ENCODE measurements at places on chromosomes 12 and 14. TPM values are rescaled to one million over a fixed set of nuclear protein-coding genes. Genes with fewer than 3 reads are reported as not detected.

DNA sequence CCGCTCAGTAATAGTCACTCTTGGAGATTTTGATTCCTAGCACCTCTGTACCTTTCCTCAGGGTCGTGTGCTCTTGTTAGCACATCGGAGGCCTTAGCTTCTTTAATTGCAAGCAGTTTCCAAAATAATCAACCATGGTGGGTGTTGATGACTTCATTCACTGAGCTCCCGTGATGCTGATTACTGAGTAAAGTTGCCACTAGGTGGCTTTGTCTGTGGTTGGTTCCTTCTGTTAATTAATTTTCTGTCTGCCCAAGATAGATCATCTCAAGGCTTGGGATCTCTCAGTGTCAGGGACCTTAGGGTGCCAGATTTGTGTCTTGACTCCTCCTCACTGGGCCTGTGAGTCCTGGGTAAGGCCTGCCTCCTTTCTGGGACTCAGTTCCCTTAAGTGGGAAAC, 54.3 kb downstream of the PTPN11 start:
- H3K4me1 ChIP-seq, result peaks cover 5% of the 10 kb centered on the region
- no peak overlapping the region for H3K27ac ChIP-seq
- peaks cover 22% of the 10 kb centered on the region for H3K36me3 ChIP-seq
- H3K4me3 ChIP-seq, result no peak overlapping the region

- DNase-seq, result no peak
- peaks cover 9% of the 10 kb centered on the region for H3K36me3 ChIP-seq
- no peaks in the 10 kb centered on the region for H3K27me3 ChIP-seq
- H3K27ac ChIP-seq, result peak overlapping the region; percentile 2
- H3K4me3 ChIP-seq, result no peak overlapping the region
Measured at GRCh38 chr12:85823436-85824180, 12.6 kb downstream of the RASSF9 start.

DNA sequence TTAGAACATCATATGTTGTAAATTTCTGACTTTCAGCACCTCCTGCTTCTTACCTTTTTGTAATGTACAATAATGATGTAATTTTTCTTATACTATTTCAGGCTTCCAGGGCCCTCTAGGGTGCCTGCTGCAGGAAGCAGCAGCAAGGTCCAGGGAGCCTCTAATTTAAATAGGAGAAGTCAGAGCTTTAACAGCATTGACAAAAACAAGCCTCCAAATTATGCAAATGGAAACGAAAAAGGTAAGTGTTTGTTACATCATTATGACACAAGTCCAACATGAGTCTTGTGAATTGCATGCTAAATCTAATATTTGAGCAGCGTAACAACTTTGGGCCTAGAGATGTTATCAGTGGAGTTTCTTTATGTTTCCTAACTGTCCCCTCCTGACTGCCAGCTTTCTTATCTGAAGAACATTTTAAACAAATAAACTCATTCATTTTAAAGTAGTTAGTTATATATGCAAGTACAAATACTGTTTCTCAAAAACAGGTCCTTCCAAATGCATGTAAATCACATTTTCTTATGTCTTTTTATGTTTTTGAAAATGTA, 167.6 kb downstream of the NAV3 start:
- H3K27ac ChIP-seq, result no peak overlapping the region
- no peaks in the 10 kb centered on the region for H3K36me3 ChIP-seq
- no peak for DNase-seq
- H3K4me3 ChIP-seq, result no peak overlapping the region

DNA sequence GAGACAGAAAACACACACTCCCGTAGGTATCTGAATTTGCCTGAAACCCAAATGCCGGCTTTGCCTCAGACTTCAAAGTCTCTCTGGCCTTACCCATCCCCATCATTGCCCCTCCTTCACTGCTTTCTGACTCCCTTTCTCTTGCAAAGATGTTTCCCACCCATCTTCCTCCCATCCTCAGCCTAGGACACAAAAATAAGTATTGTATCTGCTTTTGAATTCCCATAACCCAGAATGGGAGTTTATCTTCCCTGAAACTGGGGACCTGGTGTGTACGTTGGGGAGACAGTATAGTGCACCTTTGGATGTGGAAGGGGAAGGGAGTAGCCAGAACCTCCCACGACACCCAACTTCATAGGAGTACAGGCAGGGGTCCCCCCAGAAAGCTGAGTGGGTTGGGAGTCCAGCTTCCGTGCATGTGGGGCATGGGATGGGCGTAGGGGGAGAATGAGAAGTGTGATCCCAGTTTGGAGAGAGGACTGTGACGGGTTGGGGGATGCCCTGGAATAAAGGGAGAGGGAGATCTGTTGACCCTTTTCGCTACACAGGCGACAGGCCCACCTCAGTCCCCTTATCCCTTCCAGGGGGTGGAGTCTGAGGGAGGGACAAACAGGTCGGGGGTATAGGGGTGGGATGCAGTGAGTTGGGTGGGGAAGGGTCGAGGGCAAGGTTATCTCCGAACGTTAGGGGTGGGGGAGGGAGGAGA, 488 bp upstream of the KIF5A start:
- DNase-seq, result no peak
- H3K4me3 ChIP-seq, result peak overlapping the region; percentile 71
- H3K27ac ChIP-seq, result no peak overlapping the region
- peaks cover 22% of the 10 kb centered on the region for H3K4me1 ChIP-seq
- H3K27me3 ChIP-seq, result peaks cover 68% of the 10 kb centered on the region

GRCh38 chr12:4353785-4354208, 25.7 kb downstream of the FGF23 start:
- H3K27ac ChIP-seq, result no peak overlapping the region
- H3K27me3 ChIP-seq, result no peaks in the 10 kb centered on the region
- H3K36me3 ChIP-seq, result peaks cover 31% of the 10 kb centered on the region
- no peak overlapping the region for H3K4me3 ChIP-seq

DNA sequence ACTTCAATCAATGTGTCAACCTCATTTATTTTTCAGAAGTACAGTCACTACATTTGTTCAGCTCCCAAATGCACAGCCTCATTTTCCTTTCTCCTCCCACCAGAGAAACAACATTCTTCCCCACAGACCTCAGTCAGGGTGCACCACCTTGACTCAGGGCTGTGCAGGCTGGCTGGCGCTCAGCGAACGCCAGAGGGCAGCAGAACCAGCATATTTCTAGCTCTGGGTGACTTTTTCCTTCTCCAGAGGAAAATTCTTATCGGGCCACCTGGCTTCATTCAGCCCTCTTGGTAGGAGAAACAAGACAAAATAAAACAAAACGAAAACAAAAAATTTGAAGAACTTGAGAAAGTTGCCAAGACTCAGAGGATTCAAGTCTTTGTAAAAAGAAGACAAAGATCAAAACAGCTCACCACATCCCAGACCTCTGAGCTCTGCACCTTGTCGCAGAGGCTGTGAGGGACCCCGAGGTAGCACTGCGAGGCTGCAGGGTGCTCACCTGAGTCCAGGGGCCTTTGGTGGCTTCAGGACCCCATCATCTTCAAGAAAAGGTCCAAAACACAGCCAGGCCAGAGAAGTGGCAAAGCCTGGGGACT, 33.7 kb downstream of the PAH start:
- no peak overlapping the region for H3K4me3 ChIP-seq
- peaks cover 10% of the 10 kb centered on the region for H3K4me1 ChIP-seq
- H3K27ac ChIP-seq, result peak overlapping the region; percentile 27
- DNase-seq, result peak; percentile 75
- no peaks in the 10 kb centered on the region for H3K36me3 ChIP-seq
- peaks cover 30% of the 10 kb centered on the region for H3K27me3 ChIP-seq

DNA sequence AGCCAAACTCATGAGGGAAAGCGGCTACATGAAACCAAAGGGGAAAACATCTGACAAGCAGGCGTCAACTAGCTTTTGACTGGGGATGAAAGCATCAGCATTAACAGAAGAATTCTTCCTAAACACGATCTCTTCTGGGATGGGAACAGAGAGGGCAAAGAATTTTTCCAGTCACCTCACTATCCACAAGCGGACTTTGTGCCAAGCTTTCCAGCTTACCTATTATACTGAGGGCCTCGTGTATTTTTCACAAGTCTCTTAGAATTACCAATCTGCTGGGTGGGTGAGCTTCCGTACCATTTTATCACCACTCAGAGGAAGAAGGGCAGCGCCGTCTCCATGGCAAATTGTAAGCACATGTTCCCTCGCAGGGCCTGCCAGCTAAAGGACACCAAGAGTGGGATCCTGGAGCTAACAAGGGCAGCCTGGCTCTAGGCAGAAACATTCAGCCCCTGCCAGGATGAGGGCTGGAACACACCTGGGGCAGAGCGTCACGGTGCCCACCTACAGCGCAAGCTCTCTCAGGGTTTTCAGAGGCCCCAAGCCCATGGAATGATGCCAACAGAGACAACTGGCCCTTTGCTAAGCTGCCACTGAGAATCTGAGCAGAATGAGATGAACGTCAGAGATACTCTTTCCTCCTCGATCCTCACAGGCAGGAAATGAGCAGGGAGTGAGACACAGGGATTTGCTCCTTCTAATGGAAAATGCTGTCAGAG, 74.6 kb downstream of the CHGA start:
- no peak overlapping the region for H3K4me3 ChIP-seq
- no peak for DNase-seq
- no peaks in the 10 kb centered on the region for H3K36me3 ChIP-seq
- no peak overlapping the region for H3K27ac ChIP-seq
- peaks cover 6% of the 10 kb centered on the region for H3K4me1 ChIP-seq
- H3K27me3 ChIP-seq, result no peaks in the 10 kb centered on the region

DNA sequence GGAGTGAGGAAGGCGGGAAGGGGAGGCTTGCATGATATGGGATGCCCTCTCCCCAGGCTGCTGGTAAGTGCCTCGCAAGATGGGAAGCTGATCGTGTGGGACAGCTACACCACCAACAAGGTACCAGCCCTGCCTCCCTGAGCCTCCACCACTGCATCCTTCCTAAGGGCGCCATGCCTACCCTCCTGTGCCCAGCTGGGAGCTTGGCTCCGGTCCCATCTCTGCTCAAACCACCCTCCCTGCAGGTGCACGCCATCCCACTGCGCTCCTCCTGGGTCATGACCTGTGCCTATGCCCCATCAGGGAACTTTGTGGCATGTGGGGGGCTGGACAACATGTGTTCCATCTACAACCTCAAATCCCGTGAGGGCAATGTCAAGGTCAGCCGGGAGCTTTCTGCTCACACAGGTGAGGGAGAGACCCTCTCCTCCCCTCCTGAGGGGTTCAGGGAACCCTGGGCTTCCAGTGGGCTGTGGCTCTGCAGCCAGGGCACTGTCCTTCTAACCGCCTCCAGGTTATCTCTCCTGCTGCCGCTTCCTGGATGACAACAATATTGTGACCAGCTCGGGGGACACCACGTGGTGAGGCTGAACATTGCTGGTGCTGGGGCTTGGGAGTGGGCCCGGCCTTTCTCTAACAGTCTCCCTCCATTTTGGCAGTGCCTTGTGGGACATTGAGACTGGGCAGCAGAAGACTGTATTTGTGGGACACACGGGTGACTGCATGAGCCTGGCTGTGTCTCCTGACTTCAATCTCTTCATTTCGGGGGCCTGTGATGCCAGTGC, 2.6 kb downstream of the GNB3 start:
- H3K27ac ChIP-seq, result no peak overlapping the region
- H3K27me3 ChIP-seq, result no peaks in the 10 kb centered on the region
- no peaks in the 10 kb centered on the region for H3K4me1 ChIP-seq
- H3K36me3 ChIP-seq, result peaks cover 30% of the 10 kb centered on the region
- no peak for DNase-seq

GRCh38 chr12:106493531-106493930, 89.3 kb upstream of the RFX4 start:
- H3K36me3 ChIP-seq, result peaks cover 11% of the 10 kb centered on the region
- DNase-seq, result no peak
- H3K27me3 ChIP-seq, result no peaks in the 10 kb centered on the region
- H3K4me1 ChIP-seq, result peaks cover 11% of the 10 kb centered on the region
- H3K4me3 ChIP-seq, result peak overlapping the region; percentile 10
- no peak overlapping the region for H3K27ac ChIP-seq

- DNase-seq, result no peak
- peaks cover 7% of the 10 kb centered on the region for H3K4me1 ChIP-seq
Measured at GRCh38 chr14:89658977-89659670, 242.1 kb upstream of the FOXN3 start.

- H3K4me1 ChIP-seq, result peaks cover 12% of the 10 kb centered on the region
- no peak overlapping the region for H3K27ac ChIP-seq
- no peak for DNase-seq
- H3K27me3 ChIP-seq, result no peaks in the 10 kb centered on the region
Measured at GRCh38 chr12:53603196-53603595, 23.0 kb downstream of the ATF7 start.

DNA sequence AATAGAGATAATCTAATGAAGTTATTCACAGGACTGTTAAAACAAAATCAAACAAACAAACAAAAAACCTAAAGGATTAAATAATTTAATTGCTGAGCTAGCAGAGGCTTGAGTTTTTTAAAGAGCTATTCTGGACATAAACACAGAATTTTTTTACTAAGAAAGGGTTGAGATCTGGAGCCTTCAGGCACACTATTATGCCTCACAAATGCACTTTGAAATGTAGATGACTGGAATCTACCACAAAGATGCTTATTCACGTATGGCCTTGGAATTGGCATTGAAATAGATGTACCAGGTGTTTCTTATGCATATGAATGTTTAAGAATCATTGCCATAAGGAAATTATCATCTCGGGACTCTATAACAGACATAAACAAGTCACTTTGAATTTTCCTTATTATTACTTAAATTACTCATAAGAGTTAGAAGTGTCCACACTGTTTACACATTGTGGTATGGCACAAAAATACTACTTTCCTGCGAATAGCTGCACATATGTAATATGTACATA, 21.6 kb downstream of the PUS7L start:
- H3K36me3 ChIP-seq, result peaks cover 4% of the 10 kb centered on the region
- H3K27ac ChIP-seq, result no peak overlapping the region
- no peak for DNase-seq

DNA sequence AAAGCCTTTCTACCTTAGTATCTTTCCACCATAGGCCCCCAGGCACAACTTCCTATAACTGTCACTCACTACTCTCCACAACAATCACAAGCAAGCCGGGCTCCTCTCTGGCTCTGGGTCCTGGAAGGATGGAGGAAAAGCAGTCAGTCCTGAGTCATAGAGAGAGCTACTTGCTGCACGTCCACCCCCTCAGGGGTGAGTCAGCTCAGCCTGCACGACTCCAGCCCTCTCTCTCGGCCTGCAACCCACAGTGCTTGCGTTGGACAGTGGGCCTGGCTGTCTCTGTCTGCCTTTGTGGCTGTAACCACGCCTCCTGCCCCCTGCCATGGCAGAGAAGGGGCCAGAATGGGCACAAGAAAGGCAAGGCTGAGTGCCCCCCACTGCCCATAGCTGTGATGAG, 154.1 kb upstream of the FKBP4 start:
- peaks cover 10% of the 10 kb centered on the region for H3K27me3 ChIP-seq
- H3K4me1 ChIP-seq, result no peaks in the 10 kb centered on the region
- no peak for DNase-seq
- H3K36me3 ChIP-seq, result peaks cover under 1% of the 10 kb centered on the region
- H3K27ac ChIP-seq, result no peak overlapping the region

- no peak overlapping the region for H3K27ac ChIP-seq
- H3K36me3 ChIP-seq, result no peaks in the 10 kb centered on the region
- peaks cover 6% of the 10 kb centered on the region for H3K27me3 ChIP-seq
- peaks cover 10% of the 10 kb centered on the region for H3K4me1 ChIP-seq
Measured at GRCh38 chr12:57116580-57117281, 5.6 kb upstream of the STAT6 start.

- H3K4me1 ChIP-seq, result no peaks in the 10 kb centered on the region
- no peak for DNase-seq
- H3K27me3 ChIP-seq, result no peaks in the 10 kb centered on the region
- H3K36me3 ChIP-seq, result no peaks in the 10 kb centered on the region
Measured at GRCh38 chr12:74598819-74599218, 61.2 kb downstream of the ATXN7L3B start.

Gene ACVRL1
- total RNA-seq, result 0.46 TPM

Gene GPR68
- total RNA-seq, result 0.58 TPM

Gene LPAR5
- 2.7 TPM for total RNA-seq

Gene PPFIA2
- total RNA-seq, result 2.0 TPM

Gene NKX2-1
- total RNA-seq, result 7.4 TPM
